Astrocyte (in vitro differentiated cells and primary cell): ENCODE measurements at places on chromosomes 1 and 21. TPM values are rescaled to one million over a fixed set of nuclear protein-coding genes. Genes with fewer than 3 reads are reported as not detected.

DNA sequence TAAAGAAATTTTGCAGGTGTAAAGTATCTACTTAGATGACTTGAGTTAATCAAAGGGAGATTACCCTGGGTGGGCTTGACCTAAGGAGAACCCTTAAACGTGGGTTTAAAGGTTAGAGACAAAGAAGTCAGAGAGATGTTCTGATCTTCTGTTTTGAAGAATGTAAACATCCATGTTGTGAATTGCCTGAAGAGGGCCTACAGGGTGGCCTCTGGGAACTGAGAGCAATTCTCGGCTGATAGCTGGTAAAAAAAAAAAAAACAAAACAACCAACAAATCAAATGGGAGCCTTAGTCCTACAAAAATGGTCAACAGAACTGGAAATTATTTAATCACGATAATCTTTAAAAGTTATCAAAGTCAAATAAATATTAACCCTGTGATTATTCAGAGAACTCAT is 89.4 kb upstream of the BCL10 start:
- DNase-seq = no peak

- DNase-seq = no peak
Observed at GRCh38 chr1:14495996-14496395, 102.5 kb upstream of the KAZN start.

SMPDL3B gene
- total RNA-seq = 2.2 and 2.5 TPM in 2 replicates

RAB25 gene
- 0.99 and 3.1 TPM in 2 replicates for total RNA-seq
